Stimulated activated CD4-positive, alpha-beta T cell treated with anti-CD3 and anti-CD28 coated beads, Interleukin-12 subunit alpha, Interleukin-12 subunit beta, amount 100 ng/mL, for 24 hours (primary cell): ENCODE measurements at places on chromosomes 6 and 20.

- DNase-seq, result no peak
Observed at GRCh38 chr6:134058622-134059366, 6.4 kb upstream of the SLC2A12 start.

- DNase-seq, result no peak
Observed at GRCh38 chr6:33123732-33124524, 48.1 kb downstream of the HLA-DPB1 start.

- DNase-seq, result no peak
Observed at GRCh38 chr6:89194559-89194958, 22.6 kb downstream of the GABRR1 start.

GRCh38 chr20:5973172-5973571 lies 22.7 kb downstream of the MCM8 start:
- DNase-seq, result no peak

GRCh38 chr20:6692566-6693173 lies 74.8 kb upstream of the BMP2 start:
- DNase-seq, result no peak

DNA sequence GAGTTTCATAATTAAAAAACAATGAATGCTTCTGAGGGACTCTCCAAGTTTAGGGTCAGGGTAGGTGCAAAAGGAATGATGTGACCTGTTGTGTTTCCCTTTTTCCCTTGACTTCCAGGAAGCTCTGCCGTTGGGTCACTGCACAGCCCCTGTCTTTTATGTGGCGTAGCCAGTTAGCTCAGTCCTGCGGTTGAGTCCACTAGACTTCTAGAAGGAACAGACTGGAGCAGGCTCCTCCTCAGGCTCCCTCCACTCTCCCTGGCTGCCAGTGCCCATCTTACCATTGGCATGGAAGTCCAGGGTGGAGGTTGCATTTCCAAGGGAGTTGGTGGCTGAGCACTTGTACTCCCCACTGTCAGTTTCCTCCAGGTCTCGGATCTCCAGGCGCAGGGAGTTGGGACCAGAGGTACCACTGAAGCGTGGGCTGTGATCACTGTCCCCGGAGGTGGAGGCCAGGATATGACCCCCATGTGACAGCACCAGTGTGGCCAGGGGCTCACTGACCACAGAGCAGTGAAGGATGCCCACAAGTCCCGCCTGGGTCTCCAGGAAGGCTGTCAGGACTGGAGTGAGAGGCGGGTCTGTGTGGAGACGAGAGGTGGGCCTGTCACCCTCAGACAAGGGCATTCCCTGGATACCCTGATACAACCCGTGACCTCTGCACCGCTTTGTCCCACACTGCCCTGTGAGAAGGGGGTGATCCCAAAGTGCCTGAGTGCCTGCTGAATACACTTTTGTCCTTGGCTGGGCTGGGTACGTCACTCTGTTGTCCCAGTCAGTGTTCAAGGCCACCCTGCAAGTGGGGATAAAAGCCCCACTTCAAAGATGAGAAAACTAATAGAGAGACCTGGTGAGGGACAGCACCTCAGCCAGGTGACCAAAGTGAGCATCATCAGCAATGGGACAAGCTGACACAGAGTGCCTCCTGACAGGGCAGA lies 11.1 kb downstream of the SIGLEC1 start:
- DNase-seq, result no peak

- DNase-seq, result no peak
Observed at GRCh38 chr6:156254240-156254639, 522.9 kb upstream of the ARID1B start.

DNA sequence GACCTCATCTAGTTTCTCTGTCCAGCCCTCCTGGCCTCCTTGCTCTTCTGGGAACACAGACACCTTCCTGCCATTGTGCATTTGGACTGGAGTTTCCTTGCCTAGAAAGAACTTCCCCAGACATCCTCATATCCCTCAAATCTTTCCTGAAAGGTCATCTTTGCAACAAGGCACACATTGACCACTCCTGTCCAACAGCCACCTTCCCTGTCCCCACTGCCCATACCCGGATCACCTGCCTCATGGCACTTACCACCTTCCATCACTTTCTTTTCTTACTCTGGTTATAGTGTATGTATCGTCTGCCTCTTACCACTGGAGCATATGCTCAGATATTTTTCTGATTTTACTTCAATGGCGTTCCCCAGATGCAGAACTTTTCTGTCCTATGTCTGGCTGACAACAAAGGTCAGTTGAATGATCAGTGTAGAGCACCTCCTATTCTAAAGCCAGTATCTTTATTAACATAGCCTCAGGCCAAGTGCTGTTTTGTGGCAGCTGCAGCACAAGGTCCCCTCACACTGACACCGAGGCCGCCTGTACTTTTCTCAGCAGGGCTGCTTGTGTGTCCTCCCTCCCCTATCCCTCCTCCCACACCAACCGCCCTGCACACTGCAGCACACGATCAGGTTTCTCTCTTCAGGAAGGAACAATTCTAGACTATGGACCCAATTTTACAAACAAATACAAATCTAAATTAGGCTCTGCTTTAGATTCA lies 4.1 kb downstream of the HLA-C start:
- no peak for DNase-seq

GRCh38 chr6:108123946-108124345 lies 41.9 kb upstream of the NR2E1 start:
- no peak for DNase-seq

DNA sequence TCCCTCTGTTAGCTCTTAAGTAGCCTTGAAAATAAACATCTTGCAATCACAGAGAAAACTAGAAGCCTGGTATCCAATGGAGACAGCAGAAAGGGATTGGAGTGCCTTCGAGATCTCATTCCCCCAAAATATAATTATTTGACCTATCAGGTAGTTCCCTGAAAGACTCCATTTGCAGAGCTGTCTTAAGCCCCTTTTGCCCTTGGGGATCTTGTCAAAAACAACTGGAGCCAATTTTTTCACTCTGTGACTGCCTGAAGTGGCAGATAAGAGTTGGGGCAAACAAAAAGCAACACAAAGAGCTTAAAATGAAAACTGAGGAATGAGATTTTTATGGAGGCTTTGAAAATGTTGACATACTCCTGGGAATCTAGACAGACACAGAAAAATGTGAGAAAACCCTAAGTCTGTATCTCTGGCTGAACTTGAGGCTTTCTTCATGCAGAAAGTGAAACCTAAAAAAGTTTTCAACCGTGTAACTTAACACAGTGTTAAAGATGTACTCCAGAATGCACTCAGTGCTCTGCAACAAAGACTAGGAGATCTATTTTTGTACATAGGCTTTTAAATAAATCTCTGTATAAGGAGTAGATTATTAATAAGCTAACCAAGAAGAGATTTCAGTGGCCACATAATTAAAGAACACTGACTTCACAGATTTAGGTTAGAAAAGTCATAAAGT lies 971.1 kb upstream of the MAN1A1 start:
- DNase-seq, result no peak

DNA sequence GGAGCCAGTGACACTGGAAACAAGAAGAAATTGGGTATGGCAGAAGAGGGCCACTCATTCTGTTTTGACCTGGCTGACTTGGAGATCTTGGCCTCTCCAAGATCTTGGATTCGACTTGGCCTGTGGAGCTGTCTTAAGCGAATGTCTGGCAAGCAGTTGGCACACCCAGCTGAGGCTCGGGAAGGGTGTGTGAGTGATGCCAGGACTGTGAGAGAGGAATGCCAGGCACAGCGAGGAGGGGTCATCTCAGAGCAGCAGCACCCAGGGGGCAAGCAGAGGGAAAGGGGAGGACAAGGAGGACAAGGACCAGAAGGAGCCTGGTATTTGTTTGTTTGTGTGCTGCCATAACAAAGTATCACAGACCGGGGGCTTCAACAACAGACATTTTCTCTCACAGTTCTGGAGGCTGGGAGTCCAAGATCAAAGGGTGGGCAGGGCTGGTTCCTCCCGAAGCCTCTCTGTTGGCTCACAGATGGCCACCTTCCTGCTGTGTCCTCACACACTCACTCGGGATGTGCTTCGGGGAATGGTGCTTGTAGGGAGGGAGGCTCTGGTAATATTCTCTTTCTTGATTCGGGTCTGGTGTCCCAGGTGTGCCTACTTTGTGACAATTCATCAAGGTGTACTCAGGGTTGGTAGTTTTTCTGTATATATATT lies 33.0 kb downstream of the RPP40 start:
- DNase-seq, result no peak

GRCh38 chr20:32581839-32582658 lies 3.1 kb downstream of the NOL4L start:
- no peak for DNase-seq

GRCh38 chr6:6674872-6675271 lies 86.4 kb downstream of the LY86 start:
- no peak for DNase-seq

- peak; percentile 76 for DNase-seq
Observed at GRCh38 chr6:25017932-25018567, 82.3 kb upstream of the RIPOR2 start.

DNA sequence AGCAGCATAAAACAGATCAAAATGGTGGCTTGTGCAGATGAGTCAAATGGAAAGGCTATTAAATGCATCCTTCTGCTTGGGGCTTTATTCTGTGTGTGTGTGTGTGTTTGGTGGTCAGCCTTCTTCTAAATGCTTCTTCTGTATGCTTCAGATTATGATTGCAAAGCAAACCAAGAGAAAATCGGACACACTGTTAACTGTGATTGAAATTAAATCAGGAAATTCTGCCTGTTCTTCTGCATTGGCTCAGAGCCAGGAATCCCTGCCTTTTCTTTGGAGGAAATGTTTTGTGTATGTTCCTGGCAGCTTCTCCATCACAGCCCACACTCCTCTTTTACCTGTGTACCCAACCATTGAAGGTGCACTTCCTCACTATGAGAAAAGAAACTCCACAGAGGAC lies 22.3 kb upstream of the PDE10A start:
- DNase-seq, result no peak

DNA sequence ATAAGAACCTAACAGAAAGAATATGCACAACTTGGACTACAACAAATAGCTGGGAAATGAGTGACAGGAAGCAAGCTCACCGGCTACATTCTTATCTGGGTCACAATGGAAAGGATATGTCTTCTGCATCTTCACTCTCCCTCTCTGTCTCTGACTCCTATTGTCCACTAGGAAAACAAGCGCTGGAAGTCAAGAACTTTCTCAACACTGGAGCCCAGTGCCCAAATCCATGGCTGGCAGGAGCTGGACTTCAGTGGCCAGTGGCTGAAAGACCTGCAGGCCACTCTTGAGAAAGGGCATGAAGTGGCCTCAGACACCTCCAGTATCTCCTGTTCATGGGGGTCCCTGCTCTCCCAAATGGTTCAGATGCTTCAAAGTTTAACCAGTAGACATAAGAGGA lies 62.0 kb downstream of the FAM50B start:
- no peak for DNase-seq

- no peak for DNase-seq
Observed at GRCh38 chr6:149935668-149936067, 6.1 kb upstream of the ULBP2 start.

DNA sequence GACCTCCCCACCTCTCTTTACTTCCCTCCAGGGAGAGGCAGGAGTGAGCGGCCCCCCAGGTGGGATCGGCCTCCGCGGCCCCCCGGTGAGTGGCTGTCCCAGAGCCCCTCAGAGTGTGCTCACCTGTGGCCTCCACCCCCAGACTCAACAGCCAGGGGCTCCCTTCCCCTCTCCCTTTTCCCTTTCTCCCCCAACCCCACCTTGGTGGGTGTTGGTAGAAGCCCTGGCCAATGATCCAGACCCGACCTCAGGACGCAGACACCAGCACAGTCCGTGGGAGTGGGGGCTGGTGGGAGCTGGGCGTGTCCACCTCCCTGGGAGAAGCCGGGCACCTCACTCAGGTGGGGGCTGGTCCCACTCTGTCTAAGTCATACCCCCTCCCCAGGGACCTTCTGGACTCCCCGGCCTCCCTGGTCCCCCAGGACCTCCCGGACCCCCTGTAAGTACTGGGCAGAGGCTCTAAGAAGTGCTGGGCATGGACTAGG lies 4.9 kb downstream of the COL9A3 start:
- no peak for DNase-seq

DNA sequence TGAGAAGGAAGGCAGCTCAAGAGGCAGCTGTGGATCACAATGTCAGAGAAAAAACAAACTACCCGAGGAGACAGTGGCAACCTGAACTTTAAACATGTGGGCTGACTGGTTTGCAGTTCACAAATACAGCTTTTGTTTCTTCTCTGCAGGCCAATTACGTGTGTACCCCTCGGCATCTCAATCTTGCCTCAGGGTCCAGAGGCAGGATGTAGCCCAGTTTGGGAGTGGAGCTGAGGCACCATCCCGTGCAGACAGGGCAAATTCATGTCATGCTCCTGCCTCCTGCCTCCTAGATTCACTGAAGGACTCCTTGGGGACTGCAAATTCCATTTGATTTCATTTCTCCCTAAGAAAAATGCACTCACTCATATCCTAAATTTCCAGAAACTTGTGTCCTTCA lies 94.2 kb upstream of the KCNK16 start:
- no peak for DNase-seq

DNA sequence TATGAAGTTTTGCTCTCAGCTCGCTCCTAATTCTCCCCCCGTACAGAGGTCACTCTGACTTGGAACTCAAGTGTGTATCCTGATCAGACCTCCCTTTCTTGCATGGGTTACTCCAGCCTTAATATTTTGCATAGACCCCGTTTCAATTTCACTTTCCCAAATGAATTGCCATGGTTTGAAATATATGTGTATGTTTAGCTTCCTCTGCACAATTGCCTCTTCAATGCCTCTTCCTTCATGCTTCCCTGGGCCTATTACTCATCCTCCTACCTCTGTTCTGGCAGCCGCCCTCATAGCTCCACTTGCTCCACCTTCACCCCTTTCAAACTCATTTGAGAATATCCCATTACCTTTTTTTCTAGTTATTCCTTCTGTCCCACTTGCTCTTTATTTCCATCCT lies 90.0 kb upstream of the SAMD5 start:
- DNase-seq, result no peak

GRCh38 chr6:36463676-36464075 lies 20.9 kb downstream of the KCTD20 start:
- no peak for DNase-seq

GRCh38 chr6:106379951-106380350 lies 19.4 kb downstream of the CRYBG1 start:
- no peak for DNase-seq

DNA sequence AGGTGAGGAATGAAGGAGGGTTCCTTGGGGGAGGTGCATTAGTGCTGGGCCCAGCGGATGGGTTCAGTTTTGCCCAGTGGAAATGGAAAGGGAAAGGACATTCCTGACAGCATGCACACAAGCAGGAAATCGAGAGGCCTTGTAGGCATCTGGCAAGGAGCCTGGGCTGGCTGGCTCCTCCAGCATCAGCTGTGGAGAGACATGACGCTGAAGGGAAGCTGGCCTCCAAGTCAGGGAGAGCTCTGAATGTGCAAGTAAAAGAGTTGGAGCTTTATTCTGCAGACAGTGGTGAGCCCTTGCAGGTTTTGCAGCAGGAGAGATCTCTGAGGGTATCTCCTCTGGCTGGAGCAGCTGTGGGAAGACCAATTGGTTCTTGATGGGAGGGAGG lies 154.3 kb downstream of the MRPL14 start:
- no peak for DNase-seq

DNA sequence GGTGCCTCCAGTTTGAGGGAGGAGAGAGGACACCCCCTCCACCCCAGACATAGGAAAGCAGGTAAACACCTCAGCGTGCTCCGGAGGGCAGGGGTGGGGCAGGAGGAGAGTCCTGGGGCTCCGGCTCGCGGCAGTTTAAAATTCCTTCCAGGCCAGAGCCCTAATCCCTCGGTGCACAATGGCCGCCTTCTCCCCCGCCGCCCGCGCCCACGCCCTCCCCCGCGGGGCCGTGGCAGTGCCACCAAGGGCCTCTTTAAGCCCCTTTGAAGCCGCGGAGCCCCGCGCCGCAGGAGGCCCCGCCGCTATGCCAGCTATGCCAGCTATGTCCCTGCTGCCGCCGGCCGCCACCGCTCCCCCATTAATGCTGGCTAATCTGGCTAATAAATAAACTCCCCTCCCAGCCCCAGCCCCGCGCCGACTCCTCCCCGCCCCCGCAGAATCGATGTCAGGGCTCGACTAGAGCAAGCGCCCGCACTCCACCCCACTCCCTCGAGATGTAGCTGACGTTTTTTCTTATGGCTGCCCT lies 125.1 kb downstream of the MRPL14 start:
- DNase-seq, result no peak
